ENCODE measurements at places on chromosomes 3 and 15.
A peak's percentile ranks its signal among the peaks of the same experiment; 100 is the strongest.

DNA sequence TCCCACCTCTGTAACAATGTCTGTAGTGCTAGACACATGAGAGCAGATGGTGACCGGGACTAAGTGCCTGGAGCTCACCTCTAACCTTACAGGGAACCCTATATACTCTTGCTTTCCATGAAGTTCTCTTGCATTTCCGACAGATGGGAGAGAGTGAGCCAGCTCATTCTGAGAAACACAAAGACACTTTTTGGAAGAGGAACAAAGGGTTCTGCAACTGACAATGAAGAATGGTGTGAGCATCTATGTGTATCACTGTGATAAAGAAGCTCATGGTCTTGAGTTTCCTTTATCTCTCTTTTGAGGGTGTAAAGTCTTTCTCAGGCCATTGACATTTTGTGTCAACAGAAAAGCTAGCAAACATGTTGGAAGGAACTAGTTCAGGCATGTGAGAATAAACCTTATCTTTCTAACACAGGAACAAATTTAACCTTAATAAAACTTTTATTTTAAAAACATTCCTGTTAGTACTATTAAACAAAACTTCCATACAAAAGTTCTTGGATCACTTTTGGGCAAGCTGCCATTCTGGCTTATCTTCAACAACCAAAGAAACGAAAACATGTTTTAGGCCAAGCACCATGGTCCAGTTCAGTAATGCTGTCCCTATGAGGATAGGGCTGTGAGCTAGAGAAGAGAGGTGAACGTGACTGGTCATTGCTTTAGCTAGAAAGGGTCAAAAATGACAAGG lies 142.7 kb downstream of the THRB start:
- no peak for DNase-seq

- no peak for DNase-seq
These were observed 22.0 kb downstream of the TMPRSS7 start for GRCh38 chr3:112056451-112056929.

- no peak for DNase-seq
These were observed 52.6 kb downstream of the UACA start for GRCh38 chr15:70710714-70711113.

DNA sequence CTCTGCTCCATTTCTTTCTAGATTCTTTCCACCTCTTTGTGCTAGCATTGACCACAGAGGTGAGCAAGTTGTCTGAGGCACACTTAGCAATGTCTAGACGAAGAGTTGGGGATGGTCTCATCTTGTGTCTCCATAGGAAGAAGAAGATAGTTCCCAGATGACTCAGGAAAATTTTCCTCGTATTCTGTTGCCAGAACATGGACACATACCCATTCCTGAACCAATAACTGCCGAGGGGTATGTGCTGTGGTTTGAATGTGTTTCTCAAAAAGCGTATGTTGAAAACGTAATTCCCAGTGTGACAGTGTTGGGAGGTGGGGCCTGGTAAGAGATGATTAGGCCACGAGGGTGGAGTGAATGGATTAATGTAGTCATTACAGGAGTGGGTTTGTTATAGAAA lies 107.5 kb upstream of the GALNT15 start:
- DNase-seq = no peak

- DNase-seq = no peak
These were observed 23.2 kb upstream of the PIGZ start for GRCh38 chr3:196991581-196992460.

GRCh38 chr15:71440489-71441110 lies 325.3 kb downstream of the THSD4 start:
- DNase-seq = peak; percentile 82

- no peak for DNase-seq
These were observed 123.1 kb upstream of the STRIT1 start for GRCh38 chr3:155416500-155417118.

- DNase-seq = no peak
These were observed 95.0 kb upstream of the MRPL3 start for GRCh38 chr3:131597816-131598215.

DNA sequence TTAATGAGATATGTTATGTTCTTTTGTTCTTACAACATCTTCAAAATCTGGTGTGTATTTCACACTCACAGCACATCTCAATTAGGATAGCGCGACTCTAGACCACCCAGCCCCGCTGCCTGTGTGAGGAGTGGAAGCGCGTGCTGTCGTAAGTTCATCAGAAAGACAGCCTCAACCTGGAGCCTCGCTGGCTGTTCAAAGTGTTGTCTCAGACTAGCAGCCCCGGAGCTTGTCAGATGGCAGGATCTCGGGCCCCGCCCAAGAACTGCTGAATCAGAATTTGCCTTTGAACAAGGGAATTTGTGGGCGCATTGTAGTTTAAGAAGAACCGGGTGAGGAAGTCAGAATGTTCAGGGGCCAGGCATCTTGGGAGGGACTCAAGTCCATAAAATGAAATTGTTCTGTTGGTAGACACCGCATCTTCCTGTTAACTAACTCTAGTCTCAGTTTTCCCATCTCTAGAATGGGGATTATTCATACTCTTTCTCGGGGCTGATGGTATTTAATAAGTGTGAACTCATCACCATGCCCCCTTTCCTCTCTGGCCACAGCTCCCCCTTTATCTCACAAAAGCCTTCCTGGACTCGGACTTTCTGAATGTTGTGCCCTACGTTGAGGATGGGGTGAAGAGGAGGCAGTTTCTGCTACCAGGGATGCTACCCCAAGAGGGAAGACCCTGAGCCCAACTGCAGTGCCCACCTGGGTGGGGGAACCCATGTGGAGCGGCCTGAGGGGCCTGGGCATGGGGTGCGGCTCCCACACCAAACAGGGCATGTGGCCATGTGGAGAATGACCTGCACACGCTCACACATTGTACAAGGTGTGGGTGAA lies 40.4 kb downstream of the BHLHE40 start:
- DNase-seq = peak; percentile 51

GRCh38 chr3:49217688-49218470 lies 46.5 kb downstream of the KLHDC8B start:
- DNase-seq = no peak

GRCh38 chr15:43218908-43219706 lies 1.7 kb downstream of the EPB42 start:
- DNase-seq = no peak

GRCh38 chr3:10508619-10509260 lies 3.4 kb upstream of the ATP2B2 start:
- DNase-seq = no peak

Measured in LoVo (cell line).